ENCODE measurements at places on chromosomes 2 and 18.

DNA sequence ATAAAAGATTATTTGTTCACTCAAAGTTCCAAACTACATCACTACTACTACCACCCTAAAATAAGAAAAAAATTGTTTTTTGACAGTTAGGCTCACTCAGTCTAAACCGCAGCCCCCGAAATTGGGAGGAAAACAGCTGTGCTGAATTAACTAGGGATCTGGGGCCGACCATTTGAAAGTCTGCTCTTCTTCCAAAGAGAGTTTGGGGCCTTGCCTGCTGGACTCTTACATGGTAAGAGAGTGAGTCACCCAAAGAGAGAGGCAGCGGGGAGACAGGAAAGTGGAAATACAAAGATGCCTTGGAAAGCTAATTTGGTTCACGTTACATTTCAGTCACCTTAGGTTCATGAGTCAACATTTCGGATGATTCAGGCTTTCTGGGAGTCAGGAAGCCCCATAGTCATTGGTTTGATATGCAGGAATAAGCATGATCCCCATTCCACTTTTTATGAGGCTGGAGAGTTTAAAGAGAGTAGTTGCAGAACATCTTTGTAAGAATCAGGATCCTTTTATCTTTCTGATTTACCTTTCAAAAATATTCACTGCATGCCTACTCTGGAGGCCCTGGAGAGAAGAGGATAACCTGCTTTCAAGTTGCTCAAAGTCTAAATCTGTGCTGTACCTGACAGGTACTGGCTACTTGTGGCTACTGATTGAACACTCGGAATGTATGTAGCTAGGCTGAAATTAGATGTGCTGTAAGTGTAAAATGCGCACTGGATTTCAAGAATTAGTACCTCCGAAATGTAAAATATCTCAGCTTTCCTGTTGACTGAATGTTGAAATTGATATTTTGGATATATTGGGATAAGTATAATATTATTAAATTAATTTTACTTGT is 995 bp upstream of the RTN4 start:
- no peak for DNase-seq

- no peak for DNase-seq
These were observed 13.2 kb downstream of the ITM2C start for GRCh38 chr2:230877759-230878598.

- no peak for DNase-seq
These were observed 10.6 kb upstream of the MOCOS start for GRCh38 chr18:36176711-36177110.

DNA sequence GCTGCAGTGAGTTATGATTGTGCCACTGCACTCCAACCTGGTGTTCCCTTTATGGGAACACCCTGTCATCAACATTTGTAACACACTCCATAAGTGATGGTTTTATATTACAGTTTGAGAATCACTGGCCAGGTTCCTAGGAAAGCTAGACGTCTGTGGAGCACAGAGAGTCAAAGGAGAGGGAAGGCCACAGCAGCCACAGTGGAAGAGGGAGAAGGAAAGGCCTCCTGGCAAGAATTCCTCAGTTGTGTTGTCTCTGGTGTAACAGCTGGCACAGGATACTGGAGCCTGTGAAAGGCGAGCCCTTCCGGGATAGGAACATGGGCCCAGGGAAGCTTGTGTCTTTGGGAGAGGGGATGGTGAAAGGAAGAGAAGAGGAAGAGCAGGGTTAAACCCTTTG is 360.5 kb upstream of the PIK3C3 start:
- no peak for DNase-seq

GRCh38 chr18:75502286-75502685 is 74.8 kb upstream of the SMIM21 start:
- DNase-seq: no peak

DNA sequence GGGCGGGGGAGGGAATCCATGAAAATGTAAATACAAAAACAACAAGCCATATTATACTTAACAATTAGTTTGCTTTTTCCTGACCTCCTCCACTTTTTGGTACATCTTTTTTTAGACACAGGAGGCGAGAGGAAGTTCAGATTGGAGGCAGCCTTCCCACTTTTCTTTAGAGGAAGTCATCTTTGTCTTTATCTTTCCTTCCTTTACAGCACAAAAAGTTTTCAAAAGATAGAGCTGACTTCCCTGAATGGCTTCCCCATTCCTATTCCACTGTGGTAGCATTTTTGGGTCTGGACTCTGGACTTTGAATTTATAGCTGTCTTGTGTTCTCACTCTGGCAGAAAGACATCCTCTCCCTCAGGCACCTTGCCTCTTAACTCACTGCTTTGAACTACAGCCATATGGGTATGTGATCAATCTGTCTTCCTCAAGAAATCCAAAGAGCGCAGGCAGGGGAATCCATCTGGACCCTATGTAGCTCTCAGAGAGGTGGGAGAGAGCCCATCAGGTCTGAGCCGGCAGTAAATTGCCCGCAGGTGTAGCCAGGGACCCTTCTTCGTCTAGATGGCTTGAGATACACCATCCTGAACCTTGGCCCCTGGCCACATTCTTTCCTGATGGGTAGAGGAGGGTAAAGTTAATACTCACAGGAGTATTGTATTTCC is 101.9 kb downstream of the AQP4 start:
- DNase-seq: no peak

- DNase-seq: no peak
These were observed 54.1 kb downstream of the VIL1 start for GRCh38 chr2:218472988-218473387.

DNA sequence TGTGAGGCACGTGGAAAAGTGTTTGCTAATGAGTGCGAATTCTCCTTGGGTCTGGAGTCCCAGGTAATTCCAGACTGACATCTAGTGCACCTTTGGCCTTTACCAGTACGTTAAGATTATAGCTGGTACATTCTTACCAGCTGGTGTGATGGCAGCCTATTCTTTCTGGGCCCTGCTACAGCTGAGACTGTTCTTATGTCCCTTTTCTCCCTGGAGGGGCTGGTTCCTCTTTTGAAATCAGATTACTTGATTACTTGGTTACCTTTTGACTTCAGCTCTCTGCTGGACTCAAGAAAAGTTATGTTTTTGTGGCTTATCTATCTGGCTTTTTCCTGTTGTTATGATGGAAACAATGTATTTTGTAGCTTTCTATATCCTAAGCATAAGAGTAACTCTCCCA is 14.5 kb downstream of the CABYR start:
- no peak for DNase-seq

DNA sequence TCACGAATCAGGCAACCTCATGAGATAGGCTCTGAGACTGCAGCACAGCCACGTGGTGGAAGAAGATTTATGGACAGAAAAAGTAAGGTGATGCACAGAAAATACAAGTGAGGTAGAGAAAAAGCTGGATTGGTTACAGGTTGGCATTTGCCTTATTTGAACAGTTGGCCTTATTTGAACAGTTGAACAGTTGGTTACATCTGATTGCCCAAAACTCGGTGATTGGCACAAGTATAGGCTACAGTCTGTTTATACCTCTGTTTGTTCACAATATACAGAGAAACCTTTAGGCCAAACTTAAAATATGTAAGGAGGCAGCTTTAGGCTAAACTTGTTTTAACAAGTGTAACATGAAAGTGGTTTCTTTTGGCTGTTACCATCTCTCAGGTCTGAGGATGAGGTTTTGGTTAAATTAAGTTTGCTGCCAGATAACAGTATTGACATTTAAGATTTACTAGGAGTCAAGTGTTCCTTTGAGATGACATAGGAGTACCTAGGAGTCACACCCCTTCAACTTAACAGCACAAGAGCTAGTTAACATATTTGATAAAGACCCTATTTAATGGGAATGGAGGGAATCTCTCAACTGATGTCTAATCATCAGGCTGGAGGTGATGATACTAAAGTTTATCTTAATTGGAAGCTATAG is 16.5 kb upstream of the GPR155 start:
- DNase-seq: no peak

DNA sequence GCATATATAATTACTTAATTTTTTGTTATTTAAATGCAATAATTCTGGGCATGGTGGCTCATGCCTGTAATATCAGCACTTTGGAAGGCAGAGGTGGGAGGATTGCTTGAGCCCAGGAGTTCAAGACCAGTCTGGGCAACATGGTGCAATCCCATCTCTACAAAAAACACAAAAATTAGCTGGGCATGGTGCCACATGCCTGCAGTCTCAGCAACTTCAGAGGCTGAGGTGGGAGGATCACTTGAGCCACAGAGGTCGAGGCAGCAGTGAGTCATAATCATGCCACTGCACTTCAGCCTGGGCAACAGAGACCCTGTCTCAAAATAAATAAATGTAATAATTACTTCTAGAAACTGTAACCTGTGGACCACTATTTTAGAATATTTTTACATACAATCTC is 21.5 kb upstream of the TMEM87B start:
- no peak for DNase-seq

DNA sequence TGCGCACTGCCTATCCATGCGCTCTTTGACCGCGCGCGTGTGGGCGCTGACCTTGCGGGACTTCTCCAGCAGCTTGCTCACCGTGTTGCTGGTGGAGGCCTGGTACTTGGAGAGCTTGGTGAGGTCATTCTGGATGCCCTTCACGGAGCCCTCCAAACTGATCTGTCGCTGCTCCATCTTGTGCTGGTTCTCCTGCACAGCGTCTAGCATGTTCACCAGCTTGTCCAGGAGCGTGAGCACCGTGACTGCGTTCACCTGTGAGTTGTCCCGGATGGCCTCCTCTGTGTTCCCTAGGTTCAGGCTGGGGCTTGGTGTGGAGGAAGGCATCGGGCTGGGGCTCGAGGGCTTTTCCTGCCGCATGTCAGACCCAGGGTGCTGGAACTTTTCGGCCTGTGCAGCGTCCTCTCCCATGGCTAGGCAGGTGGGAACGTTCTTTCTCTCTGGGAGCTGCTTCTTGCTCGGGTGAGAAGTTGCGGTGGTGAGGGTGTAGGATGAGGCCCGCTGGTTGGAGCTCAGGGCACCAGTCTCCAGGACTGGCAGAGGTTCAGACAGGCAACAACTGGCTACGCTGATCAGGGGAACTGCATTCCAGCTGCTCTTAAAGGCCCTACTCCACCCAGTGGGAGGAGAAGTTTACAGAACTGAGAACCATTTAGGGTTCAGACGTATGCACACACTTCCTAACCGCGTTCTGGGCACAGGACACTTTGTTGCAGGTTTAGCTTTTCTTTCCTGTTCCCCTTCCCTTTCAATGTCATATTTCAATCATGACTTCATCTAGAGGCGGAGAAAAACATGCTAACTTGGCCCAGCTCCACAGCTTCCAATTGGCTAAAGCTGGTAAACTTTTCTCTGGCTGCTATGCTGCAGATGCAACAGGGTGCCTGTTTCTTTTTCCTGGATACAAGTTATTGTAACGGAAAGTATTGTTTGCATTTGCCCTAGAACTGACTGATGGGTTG is at the start of gene CAVIN2:
Gene CAVIN2 (minus strand): TSS at position 574 of the 962 bp plus-strand sequence. CDS start 163 bp downstream, at position 411.
- DNase-seq: no peak

DNA sequence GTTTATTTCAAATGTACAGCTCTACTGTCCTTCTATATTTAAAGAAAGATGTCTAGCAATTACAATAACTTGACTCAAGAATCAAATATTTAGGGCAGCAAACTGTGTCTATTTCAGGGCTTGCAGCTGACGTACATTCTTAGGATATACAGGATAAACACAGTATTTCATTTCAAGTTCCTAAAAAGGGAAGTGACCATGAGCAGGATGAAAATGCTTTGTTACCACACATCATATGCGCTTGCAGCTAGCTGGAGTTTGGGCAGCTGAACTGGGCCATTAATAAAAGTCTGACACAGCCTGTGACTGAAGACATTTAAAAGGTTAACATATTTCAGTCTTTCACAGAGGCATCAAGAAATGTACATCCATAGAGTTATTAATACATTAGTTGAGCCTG is 264.6 kb upstream of the TRIB2 start:
- DNase-seq: no peak

- no peak for DNase-seq
These were observed 13.0 kb downstream of the HDAC4 start for GRCh38 chr2:239387811-239388210.

DNA sequence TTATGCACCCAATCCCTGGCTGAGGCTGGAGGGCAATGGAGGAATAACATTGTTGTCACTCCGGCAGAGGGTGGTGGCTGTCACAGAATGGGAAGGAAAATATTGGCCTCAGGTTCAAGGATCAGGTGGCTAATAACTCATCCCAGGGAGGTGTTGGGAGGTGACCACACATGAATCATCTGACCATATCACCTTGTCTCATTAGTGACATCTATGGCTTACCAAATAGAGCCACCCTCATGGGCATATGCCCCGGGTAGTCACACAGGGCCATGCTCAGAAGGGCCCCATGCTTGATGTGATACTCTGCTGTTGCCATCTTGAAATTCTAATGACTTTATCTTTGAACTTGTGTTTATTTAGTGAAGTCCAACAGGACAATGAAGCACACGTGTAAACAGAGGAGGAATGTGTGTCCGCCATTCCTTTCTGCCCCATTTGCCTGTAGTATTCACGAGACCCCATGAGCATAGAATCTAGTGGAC is 27.5 kb upstream of the HK2 start:
- no peak for DNase-seq

DNA sequence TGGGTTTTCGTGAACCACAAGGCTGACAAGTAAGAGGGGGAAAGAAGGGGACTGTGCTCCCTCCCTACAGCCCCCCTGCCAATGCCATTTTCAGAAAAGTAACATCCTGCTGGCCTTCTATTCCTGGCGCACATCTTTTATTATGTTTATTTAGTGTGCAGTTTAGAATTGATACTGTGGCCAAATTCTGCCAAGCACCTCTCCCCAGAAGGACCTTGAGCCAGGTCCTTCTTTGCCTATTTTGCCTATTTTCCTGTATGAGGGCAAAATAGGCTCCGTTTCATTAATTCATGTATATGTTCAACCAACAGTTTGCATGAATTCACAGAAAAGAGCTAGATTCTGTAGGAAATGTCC is 136.0 kb downstream of the MYO3B start:
- no peak for DNase-seq

GRCh38 chr2:37219046-37219445 is 12.3 kb downstream of the CEBPZ start:
- no peak for DNase-seq

DNA sequence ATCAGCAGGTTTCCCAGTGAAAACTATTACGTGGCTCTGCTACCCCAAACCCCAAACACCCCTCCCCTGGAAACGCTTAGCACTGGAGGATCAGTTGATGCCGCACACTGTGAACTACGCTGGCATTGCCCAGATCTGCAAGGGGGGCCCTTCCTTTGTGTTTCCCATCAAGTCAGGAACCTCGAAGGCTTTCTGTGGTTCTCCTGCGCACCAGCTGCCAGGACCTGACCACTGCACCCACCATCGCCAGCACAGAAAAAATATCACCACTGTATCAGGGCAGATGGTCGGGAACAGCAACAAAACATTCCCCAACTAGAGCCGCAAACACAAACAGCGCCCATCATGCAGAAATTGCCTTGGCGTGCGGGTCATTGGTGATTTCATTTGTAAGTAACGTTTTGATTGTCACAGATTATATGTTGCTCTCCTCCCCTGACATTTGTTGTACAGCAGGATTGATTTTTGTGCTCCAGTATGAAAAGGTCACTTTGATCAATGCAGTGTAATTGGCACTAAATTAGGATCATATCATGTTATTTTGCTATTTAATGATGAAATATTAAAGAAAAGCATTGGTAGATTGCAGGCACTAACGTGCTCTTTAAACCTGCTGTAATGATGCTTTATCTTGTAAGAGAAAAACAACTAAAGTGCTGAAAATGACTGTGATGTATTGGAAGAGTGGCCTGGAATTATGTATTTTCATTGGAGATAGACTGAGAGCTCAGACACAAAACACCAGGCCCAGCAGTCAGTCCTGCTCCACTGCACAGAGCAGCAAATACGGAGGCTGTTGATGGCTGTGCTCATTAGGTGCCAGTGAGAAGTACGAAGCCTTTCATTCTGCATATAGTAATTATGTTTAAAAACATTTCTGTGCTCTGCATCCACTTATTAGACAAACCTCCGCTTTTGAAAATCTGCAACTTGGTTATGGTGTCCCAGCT is 833.2 kb upstream of the SALL3 start:
- DNase-seq: peak; percentile 65

Measured in NCI-H1436 treated with DMSO at 0.1 percent for 48 hours (cell line).